ENCODE measurements at places on chromosomes 7 and 10.

DNA sequence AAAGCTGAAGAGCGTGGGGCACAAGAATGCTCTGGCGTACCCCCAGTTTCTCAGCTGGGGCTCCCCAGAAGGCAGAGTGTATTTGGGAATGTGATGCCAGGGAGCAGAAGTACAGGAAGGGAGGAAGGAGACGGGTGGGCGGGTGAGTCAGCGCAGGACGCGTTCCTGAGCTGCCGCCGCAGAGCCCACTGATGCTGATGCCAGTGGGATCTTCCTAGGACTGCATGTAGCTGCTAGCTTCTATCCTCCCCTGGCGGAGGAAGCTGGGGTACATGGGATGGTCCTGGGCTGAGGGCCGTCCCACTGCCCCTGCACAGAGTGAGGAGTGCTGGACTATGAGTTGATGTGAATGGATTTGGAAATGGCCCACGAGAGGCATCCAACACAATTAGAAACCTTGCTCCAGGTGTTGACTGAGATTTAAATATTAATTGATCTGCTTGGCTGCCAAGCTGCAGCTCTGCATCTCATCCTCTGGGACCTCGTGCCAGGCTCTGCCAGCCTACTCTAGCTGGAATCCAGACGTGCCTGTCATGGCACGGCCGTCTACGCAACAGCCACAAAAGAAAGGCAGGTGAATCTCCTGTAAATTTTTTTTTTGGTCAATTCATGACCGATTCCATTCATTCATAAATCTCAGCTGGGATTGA lies 66.2 kb upstream of the RHEB start:
- no peak for DNase-seq

DNA sequence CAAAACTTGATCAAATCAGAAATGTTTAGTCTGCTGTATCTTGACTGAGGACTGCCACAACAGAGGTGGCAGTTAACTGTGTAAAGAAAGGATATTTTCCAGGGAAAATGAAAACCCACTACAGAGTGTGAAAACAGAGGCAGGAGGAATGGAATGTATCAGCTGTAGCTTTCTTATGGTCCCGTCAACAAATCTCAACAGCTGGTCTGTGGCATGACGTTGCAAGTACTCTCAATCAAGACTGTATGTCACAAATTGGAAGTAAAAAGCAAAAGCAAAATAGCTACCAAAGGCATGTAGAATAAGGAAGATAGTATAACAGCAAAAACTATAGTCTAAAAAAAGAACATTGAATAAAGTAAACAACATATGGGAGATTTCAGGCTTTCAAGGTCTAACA lies 123.5 kb downstream of the KMT2C start:
- DNase-seq = no peak

- DNase-seq = no peak
Measured at GRCh38 chr10:2772135-2772534, 295.2 kb upstream of the PFKP start.

- DNase-seq = no peak
Measured at GRCh38 chr10:17788646-17789045, 20.5 kb upstream of the MRC1 start.

DNA sequence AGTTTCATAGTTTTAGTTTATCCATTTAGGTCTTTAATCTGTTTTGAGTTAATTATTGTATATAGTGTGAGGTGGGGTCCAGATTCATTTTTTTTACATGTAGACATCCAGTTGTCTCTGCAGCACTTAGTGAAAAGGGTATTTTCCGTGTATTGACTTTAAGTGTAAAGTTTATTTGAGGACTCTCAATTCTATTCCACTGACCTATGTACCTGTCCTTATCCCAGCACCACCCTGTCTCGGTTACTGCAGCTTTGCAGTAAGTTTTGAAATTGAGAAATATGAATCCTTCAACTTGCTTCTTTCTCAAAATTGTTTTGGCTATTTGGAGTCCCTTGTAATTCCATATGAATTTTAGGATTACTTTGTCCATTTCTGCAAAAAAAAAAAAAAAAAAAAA lies 29.8 kb downstream of the FHIP2A start:
- no peak for DNase-seq

DNA sequence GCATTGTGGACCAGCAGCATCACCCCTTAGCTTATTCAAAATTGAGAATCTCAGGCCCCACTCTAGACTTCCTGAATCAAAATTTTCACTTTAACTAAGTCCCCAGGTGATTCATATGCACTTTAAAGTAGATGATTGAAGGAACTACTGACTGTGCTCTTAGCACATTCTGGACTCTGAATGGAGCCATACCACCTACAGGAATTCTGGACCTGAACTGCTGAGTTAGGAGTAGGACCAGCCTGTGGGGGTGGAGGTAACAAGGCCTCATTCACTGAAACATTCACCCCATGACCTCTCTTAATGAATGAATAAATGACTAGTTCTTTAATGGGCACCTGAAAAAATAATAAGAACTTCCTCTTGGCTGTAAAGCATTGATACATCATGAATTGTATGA lies 7.3 kb downstream of the PDK4 start:
- DNase-seq = no peak

DNA sequence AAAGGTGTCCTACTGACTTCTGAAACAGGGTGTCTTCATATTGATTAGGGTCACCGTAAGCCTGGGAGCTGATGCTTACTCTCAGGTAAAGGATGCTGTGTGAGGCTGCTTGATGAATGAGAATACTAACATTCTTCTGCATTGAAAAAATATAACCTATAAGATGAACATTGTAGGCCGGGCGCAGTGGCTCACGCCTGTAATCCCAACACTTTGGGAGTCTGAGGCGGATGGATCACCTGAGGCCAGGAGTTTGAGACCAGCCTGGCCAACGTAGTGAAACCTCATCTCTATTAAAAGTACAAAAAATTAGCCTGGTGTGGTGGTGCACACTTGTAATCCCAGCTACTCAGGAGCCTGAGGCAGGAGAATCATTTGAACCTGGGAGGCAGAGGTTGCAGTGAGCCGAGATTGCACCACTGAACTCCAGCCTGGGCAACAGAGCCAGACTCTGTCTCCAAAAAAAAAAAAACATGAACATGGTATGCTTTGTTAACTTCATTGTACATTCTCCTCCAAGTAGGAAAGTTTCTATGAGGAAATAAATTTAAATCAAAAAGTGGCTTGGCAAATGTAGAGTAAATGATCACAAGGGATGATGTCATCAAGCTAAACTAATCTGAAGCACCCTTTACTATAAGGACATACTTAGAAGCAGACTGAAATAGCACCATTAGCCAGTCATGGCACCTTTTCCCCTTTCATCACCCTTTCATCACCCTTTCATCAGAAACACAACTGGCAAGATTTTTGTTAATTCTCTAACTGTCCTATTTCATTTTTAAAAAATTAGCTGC lies 1.5 kb upstream of the BRAF start:
- DNase-seq = no peak

DNA sequence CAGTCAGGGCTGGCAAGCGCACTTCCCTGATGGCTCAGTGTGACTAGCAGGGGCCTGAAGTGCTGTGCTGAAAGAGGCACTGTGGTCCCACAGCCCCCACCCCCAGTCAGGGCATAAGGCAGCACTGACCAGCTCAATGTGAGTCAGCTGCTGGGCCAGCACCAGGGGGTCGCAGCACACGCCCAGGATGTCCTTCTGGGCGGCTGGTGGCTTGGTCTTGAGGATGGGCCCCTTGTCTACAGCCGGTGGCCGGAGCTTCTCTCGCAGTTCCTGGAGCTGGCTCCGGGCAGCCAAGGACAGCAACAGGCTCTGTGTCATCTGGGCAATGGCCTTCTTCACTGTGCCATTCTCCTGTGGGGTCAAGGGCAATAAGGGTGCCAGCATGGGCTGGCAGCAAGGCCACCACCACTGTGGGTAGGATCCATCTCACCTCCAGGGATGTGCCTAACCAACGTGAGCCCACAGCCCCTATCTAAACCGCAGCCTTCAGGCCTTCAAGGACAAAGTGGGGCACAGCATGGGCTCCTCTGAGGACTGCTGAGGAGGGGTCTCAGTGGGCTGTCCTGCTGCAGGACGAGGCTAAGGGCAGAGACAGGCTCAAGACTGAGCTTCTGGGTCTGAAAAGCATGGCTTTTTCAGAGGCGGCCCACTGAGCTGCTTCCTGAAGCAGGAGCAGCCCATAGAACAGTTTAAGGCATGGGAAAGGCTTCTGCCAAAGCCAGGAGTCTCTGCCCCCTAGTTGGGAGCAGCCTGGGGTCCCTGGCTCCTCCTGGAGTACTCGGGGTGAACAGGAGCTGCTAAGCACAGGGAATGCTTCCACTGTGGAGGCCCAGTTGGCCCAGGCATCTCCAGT lies 62.5 kb downstream of the CSGALNACT2 start:
- no peak for DNase-seq

All from hematopoietic multipotent progenitor cell treated with erythropoietin and hydrocortisone succinate and interleukin-3 and kit ligand, for 8 days (in vitro differentiated cells).